Effector CD4-positive, alpha-beta T cell (primary cell): ENCODE measurements at places on chromosomes 5 and 9.

- DNase-seq: peak; percentile 19
Observed at GRCh38 chr5:142012186-142012785, 541 bp downstream of the GNPDA1 start.

GRCh38 chr9:114272739-114273431 is 50.0 kb upstream of the ORM1 start:
- no peak for DNase-seq

DNA sequence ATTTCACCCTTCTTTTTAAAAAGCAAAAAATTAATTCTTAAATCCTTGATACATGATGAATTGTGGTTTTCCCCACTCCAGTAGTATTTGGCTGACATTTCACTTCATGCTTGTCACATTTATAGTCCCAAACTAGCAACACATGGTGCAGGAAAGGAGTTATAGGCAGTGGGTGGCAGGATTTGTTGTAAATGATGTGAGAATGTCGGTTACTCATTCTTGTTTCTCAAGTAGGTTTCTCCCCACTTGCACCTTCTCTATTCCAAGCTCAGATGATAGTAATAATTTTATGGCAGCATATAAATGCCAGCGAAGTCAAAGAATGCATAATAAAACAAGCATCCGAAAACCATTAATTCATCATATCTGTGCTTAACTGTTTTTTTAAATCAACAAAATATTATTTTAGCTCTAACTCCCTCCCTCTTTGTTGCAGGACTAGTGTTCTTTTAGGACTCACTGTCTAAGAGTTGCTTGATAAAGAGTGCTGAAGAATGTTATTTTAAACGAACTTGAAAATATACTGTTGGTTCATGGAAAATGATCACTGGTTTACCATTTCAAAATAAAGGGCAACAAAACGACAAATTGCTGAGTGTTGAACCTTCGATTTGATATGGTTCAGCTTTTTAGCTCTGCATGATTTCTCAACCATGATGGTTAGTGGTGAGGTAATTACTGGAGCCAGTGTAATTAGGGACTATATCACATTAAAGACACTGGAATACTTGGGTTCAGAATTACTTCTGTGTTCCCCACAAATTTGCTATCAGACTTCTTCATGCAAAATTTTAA is 88.1 kb upstream of the ADAMTSL1 start:
- no peak for DNase-seq

GRCh38 chr9:98610711-98611110 is 98.0 kb downstream of the GABBR2 start:
- DNase-seq: no peak

GRCh38 chr5:123085638-123086286 is 3.3 kb upstream of the PRDM6 start:
- no peak for DNase-seq

GRCh38 chr5:59097116-59097515 is 514.2 kb downstream of the RAB3C start:
- DNase-seq: no peak

GRCh38 chr9:37902796-37903646 is 906 bp downstream of the SLC25A51 start:
- no peak for DNase-seq

DNA sequence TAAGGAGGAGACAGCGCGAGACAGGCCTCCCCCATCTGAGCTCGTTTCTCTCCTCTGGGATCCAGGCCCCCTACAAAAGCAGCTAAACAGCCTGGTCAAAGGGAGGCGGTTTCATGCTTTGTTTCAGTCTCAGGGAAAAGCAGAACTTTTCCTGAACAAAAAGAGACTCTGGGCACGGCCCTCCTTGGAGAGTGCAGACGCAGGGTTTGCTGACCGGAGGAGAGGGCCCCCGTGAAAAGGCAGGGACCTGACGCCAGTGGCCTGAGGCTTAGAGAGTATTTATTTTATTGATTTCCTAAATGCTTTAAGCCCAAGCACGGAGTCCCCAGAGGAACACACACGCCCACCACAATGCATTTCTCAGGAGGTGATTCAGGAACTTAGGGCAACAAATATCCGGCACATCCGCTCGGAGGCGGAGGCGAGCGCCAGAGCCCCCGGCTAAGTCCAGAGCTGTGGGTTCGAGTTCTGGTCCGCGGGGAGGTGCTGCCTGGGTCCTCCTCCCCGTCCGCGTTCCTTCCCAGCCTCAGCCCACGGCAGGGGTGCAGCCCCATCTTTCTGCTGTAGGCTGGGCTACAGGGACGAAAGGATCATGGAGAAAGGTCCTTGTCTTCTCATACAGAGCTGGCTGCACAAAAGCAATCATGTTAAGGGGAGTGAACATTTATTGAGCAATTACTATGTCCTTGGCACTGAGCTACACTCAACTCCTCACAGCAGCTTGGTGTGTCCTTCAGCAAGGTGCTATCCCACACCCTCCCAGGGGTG is 40.0 kb downstream of the PTGES start:
- DNase-seq: no peak

- DNase-seq: no peak
Observed at GRCh38 chr5:169273881-169274280, 27.1 kb downstream of the SLIT3 start.

DNA sequence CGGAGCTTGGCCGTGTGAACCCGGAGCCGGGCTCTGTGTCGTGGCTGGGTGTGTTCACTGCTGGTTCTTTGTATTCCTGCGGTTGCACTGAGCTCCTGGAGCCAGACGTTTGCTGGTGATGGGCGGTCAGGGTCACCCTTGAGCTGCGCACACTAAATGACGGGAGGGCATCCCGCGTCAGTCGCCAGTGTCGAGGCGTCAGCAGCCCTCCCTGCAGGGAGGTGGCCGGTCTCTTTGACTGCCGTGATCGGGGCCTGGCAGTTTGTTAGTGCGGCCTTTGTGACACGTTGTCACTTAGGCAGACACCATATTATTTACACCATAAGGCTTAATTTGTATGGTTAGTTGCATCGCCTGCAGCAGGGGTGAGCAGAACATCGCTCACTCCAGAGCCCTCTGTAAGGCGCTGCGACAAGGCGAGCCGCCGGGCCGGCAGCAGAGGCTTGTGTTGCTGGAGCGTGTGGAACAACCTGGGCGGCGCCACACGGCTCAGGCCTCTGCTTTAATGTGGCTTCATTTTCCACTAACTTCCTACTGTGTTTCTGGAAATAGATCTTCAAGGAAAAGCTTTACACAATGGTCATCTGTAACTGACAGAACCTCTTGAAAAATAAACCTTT is 8.3 kb downstream of the NDUFS6 start:
- no peak for DNase-seq

- no peak for DNase-seq
Observed at GRCh38 chr5:153569036-153569435, 78.6 kb downstream of the GRIA1 start.

DNA sequence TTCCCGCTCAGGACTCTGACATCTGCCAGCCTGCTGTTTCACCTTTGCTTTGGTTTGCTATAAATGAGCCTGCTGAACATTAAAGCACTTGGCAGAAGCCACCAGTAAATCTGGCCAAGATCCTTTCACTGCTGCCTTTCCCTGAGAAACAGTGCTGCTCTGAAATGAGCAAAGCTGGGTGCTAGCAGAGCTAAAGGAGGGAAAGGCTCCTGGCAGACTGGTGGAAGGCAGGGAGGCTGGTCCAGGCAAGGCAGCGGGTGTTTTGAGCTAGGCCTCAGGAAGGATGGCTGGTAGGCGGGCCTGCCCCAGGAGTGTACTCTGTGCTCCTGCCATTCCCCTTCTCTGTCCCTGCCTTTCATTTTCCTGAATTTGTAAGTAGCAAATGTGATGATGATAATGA is 52.5 kb upstream of the PTGS1 start:
- DNase-seq: no peak

- no peak for DNase-seq
Observed at GRCh38 chr9:90300611-90301276, 341.9 kb downstream of the DIRAS2 start.

- DNase-seq: no peak
Observed at GRCh38 chr5:53607886-53608285, 47.4 kb downstream of the NDUFS4 start.

DNA sequence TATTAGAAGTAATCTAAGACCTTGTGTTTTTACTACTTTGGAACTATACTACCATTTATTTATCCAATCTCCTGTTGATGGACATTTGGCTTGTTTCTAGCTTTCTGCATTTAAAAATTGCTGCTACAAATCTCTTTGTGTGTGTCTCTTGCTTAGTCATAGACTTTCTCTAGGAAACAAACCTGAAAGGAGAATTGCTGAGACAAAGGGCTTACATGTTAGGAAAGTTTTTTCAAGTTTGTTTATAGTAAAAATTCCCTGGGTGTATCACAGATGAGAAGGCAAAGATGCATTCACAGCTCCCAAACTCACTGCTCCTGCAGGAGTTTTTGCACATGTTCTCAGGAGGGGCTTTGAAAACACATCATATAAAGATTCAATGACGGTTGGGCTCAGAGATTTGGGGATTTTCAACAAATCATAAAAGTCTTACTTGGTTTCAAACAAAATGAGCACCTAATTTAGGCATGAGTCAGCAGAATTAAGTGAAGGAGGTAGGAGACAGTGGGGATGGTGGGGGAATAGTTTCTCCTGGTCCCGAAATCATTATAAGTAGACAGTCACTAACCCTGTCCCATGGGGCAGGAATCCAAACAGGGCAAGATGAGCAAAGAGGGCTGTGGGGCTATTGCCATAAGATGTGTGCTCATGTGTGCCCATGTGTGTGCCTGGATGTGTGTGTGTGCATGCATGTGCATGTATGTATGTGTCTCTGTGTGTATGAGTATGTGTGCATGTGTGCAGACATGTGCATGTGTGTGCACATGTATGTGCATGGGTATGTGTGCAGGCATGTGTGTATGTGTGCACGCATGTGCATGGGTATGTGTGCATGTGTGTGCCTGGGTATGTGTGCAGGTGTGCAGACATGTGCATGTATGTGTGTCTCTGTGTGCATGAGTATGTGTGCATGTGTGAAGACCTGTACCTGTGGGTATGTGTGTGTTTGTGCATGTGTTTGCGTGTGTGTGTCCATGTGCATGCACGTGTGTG is 43.4 kb upstream of the S1PR3 start:
- DNase-seq: no peak

DNA sequence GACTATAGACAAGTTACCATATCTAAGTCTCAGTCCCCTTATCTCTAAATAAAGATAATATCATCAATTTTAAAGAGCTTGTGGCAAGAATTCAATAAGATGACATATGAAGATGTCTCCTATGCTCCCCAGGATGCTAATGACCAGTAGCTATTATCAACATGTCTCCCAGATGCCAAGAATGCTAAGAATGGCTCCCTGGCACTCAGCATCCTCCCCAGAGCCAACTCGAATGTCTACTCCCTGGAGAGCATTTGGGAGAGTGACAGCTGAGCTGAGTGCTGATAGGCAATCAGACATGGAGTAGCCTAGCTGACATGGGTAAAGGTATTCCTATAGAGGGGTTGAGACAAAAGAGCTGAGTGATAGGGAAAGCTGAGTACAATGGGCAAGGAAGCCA is 15.9 kb downstream of the P4HA2 start:
- no peak for DNase-seq

DNA sequence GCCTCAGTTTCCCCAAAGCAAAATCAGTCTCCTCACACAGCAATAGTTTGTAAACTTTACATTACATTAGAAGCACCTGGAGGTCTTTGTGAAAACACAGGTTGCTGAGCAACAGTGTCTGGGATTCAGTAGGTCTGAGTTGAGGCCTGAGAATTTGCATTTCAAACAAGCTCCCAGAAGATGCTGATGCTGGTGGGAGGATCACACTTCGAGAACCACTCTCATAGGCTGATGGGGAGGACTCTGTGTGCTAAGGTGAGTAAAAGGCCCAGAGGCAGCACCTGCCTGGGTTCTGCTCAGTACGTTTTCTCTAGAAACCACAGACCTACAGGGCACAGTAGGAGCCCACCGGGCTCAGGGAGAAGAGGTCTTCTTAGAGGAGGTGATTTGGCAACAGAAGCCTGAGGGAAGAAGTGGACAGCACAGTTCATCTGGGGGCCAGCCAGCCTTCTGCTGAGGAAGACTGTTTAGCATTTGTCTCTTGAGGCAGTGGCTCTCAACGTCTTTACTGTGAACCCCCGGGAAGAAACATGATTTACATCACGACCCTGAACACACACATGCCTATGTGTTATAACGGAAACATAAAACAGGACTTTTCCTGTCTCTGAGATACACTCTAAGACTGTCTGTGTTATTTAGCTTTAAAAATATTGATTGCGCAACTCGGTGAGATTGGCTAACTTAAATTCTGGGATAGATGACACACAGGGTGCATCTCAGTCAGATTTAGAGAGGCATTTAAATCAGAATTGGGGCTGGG is 24.8 kb upstream of the DENND1A start:
- DNase-seq: no peak

GRCh38 chr9:115650768-115651167 is 502.8 kb upstream of the PAPPA start:
- no peak for DNase-seq

DNA sequence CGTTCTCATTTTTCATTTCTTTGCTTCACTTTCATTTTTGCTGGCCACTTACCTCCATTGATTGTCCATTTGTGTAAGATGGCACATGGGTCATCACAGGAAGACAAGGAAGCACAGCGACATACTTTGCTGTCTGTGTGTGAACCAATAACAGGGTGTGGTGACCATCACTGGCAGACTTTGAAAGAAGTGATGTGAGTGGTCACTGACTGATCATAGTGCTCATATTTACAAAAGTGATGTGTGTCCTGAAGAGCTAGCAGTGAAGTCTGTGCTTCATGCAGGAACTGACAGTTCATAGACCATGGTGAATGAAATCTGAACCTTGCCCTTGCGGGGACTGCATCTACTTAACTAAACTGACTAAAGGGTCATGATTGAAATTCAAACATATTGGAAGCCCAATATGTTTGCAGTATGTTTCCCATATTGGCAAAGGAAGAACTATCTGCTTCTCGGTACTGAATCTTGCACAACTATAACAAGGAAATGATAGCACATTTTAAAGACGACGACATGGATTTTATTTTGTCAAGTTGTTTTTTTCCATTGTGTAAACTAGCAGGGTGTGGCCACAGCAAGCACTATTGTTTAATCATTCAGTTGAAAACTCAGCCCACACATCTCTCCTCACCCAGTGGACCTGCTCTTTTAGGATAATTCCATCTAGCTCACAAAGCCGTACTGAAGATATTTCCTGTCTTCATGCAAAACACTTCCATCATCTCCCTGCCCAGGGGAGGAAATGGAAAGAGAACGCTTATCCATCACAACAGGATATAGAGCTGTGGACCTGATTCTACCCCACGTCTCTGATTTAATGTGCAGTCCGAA is 232.0 kb upstream of the ANKRD55 start:
- no peak for DNase-seq

DNA sequence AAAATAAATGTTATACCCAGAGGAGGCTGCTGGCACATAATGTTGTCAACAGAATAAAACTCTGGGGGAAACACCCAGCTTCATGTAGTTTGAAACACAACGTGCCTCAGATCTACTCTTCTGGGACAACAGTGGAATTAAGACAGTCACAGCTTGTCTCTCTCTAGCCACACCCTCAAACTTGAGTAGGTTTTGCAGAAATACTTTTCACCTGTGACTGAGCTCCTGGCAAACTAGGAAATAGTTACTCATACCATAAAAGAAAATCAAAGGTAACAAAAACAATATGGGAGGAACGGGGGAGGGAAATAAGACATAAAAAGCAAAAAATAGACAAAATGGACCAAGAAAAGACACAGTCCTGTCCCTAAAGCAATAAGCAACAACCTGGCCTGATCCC is 14.4 kb downstream of the ELAVL2 start:
- no peak for DNase-seq

GRCh38 chr5:3592298-3592697 is 3.3 kb upstream of the IRX1 start:
- no peak for DNase-seq
